ENCODE measurements at places on chromosomes 1 and 21.

DNA sequence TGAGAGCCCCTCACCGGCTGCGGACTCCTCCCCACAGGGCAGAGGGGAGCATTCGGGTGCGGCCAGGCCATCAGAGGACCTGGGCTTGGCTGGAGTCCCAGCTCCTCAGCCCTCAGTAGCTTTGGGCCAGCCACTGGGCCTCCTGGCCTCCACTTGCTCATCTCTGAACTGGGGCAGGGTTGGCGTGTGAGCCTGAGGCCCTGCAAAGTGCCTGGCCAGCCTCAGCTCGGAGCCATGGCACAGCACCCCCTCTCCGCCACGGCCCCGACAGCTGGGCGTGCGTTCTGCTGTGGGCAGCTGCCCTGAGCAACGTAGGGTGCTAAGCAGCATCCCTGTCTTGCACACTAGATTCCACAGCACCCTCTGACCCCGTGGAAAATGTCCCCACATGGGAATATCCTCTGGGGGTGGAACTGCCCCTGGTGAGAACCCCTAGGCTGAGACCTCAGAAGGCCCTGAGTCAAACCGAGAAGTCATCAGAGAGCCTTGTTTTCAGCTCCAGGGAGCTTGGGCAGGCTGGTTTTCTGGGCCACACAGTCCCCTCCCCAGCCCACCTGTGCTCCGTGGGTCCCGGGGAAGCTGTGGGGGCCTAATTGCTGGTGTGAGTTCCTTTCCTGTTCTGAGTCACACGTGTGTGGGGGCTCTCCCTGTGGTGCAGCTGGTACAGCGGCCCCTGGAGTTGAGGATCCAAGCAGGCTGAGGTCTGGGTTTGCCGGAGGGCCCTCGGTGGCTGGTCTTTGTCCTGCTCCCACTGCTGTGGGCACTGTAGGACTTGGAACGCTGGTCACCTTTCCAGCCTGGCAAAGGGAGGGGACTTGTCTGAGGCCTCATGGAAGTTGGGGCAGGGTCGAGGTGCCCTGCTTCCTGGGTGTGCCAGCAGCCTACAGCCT lies 24.5 kb downstream of the TP73 start:
- DNase-seq = no peak

- DNase-seq = no peak
Observed at GRCh38 chr1:23196627-23197328, 20.5 kb downstream of the HTR1D start.

GRCh38 chr1:87268111-87268510 lies 60.6 kb upstream of the LMO4 start:
- DNase-seq = no peak

DNA sequence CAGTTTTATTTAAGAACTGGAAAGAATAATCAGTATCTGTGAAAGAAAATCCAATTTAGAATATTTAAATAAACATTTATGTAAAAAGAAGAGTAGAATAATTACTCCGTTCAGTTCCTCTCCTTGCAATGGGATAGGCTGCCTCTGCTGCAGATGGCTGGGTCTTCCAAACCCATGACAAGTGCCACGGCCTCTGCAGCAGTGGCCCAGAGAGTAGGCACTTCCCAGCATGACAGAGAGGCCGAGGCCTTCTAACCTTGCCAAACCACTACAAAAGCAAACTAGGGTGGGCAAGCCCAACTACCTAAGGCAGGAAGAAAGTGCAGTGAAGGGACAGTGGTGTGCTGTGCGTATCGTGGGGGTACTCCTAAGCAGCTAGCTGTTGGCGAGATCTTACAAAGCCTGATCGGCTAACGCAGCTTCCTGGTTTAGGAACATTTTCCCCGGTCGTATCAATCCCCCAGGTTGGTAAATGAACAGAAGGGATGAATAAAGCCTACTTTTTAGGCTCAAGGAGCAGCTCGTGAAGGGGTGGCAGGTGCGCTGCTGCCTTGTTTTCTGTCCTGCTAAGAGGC lies 14.5 kb downstream of the ICMT start:
- no peak for DNase-seq

- DNase-seq = no peak
Observed at GRCh38 chr1:3319874-3320245, 134.6 kb upstream of the ARHGEF16 start.

DNA sequence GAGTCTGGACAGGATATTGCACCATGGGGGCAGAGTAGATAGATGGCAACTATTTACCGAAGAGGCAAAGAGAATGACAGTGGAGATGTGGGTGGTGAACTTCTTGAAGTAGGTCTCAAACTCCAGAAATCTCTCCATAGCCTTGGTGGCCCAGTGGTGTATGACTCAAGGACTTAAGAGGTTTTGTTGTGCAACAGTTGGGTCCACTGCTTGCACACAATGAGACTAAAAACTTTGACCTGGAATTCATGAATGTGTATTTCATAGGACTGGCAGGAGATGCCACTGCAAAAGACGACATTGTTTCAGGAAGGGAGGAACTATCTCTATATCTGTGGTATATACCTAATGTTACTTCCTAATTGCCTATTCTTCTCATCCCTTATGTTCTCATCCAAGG lies 75.9 kb downstream of the ZSCAN20 start:
- no peak for DNase-seq

- DNase-seq = no peak
Observed at GRCh38 chr21:45259206-45259840, 28.4 kb downstream of the POFUT2 start.

DNA sequence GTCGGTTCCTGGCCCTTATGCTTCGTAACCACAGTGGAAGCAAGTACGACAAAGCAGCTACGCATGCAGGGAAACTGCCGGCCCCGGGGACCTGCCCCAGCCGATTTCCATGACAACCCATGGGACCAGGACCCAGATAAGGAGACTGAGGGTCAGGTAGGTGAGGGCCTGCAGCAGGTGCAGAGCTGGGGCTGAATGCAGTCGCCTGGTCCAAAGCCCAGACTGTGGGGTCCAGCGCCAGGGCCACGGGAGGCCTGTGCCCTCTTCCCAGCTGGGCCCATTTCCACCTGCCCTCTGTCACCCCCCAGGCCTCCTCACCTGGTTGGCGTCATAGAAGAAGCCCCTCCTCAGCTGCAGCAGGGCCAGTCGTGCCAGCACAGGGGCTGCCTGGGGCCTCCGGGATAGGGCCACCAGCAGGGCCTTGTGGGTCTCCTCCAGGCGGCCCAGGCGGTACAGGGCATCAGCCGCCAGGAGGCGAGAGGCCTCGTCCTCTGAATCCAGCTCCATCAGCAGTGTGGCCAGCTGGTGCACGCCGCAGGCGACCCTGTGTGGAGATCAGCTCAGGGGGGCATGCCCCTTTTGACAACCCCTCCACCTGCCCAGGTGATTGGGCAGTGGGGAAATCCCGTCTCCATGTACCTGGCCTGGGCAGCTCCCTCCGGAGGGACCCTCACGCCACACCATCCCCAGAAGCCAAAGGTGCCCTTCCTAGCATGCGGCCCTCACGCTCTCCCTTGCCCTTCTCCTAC lies 14.2 kb downstream of the TTC34 start:
- no peak for DNase-seq

GRCh38 chr1:35592991-35593769 lies 20.1 kb downstream of the TFAP2E start:
- no peak for DNase-seq

DNA sequence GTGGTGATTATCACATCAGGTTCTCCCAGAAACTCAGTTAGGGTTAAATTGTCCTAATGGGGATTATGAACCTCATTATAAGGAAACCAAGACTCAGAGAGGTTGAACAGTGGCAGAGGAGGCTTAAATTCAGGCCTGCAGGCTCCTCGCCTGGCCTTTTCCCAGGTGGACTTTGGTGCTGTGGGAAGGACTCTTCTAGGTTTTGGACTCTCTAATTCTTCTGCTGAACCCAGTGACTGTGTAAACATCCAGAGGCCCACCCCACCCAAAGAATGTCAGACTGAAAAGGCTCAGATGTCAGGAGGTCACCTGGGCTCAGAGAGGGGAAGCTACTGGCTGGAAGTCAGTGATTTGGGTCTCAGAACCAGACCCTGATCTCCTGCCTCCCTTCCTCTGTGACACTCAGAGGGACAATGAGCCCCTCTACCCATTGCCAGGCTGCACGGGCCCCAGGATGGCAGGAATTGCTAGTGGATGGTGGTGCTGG lies 2.5 kb downstream of the ZNF362 start:
- no peak for DNase-seq

DNA sequence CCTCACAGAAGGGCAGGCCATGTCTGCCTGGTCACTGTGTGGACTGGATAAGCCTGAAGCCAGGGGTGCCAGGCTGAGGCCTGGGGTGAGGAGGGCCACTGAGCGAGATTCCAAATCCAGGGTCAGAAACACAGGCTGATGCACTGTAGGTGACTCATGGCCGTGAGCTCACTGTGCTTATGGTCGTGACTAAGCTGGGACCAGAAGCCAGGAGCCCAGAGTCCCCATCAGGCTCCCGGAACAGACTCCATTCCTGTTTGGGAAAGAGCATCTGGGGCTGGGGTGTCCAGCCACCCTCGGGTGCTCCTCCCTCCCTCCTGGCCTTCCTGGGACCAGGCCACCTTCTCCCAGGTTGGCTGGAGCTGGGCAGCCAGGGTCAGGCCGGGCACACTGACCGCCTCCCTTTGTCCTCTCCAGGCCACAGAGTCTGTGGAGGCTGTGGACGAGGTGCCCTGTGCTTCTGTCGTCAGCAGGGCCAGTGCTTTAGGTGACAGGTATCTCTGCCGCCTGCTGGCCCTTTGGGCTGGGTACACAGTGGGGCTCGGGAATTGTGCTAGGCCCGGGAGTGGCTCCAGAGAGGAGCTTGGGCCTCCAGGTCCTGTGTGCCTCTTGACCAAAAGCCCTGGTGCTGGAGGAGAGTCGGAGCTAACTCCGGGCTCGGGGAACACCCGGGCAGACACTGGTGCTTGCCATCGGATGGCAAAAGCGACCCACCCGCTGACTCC lies 36.7 kb downstream of the AJAP1 start:
- DNase-seq = no peak

DNA sequence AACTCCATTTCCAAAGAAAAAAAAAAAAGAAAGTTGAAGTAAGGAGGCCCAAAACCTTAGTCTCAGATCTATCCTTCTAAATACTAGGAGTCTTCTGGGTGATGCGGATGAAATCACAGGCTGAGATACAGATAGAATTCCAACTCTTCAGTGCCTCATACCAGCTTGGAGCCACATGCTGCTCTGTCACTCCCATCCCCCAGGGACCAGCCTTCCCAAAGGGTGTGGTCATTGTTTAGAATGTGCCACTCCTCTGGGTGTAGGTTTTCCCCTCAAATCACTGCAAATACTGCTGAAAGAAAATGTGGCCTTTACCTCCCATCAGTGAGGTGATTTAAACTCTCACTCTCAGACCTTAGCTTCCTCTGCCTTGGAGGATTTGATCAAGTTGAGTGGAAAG lies 112.9 kb downstream of the CDC7 start:
- no peak for DNase-seq

DNA sequence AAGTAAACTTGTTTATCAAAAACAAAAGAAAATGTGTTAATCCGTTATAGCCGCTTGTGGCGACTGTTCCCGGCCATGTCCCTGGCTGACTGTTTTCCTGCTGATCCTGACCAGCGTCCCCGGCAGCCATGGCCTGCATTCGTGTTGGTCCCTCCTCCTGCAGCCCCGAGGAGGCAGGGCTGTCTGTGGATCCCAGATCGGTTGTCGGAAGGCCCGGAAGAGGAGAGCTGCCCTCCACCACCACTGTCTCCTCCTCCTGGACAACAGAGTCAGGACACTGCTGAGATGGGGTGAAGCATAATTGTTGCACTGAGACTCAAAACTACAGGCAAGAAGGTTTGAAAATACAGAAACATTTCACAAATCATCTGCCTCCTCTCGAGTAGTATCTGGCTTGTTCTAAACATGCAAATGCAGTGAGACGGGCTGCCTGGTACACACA lies 3.6 kb upstream of the MXRA8 start:
- no peak for DNase-seq

DNA sequence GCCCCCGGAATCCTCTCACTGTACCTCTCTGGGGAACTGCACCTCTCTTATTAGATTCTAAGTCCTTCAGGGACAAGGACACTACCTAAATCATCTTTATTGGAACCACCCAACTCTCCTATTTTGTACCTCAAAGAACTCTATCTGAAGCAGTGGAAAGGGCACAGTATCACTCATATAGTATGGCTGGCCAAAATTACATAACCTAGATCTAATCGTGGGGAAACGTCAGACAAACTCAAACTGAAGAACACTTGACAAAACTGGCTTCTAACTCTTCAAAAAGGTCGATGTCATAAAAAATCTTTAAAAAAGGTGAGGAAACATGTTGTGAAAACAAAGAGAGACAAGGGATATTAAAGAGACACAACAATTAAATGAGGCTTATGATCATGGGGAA lies 210.0 kb downstream of the SLC45A1 start:
- no peak for DNase-seq

- no peak for DNase-seq
Observed at GRCh38 chr1:56472860-56473259, 106.5 kb downstream of the PLPP3 start.

DNA sequence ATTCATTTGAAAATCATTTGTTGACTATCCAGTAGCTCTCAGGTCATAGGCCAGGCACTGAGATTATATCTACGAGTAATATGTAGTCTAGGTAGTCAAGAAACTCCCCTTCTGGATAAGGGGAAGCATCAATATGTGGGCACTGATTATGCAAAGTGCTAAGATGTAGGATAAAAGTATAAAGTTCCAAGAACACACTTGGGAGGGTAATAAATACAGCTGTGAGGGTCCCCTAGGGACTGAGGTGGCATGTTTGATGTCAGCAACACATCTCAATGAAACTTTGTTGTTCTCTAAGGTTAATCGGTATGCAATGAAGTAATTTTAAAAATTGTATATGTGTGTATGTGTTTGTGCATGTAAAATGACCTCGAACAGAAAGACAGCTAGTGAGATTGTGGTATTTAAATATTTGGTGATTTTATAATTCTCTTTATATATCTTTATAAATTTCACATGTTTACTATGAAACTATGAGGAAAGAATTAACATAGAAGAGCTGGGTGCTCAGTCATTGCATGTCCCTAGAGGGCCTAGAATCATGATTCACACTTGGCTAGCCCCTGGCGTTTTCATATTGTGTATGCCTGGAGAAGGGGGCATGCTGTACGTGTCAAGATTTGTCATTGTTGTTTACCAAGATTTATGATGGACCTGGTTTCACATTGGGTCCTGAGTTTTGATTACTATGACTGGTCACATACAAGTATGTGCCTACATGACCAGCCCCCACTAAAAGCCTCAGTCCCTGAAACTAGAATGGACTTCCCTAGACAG lies 140.1 kb upstream of the DUSP10 start:
- no peak for DNase-seq

- no peak for DNase-seq
Observed at GRCh38 chr1:37243368-37244082, 209.2 kb upstream of the GRIK3 start.

Measured in activated CD8-positive, alpha-beta memory T cell treated with anti-CD3 and anti-CD28 coated beads for 48 hours (primary cell).